ENCODE measurements at places on chromosomes 2 and 18.

GRCh38 chr2:180115675-180116074 lies 108.6 kb upstream of the CWC22 start:
- no peak for DNase-seq

DNA sequence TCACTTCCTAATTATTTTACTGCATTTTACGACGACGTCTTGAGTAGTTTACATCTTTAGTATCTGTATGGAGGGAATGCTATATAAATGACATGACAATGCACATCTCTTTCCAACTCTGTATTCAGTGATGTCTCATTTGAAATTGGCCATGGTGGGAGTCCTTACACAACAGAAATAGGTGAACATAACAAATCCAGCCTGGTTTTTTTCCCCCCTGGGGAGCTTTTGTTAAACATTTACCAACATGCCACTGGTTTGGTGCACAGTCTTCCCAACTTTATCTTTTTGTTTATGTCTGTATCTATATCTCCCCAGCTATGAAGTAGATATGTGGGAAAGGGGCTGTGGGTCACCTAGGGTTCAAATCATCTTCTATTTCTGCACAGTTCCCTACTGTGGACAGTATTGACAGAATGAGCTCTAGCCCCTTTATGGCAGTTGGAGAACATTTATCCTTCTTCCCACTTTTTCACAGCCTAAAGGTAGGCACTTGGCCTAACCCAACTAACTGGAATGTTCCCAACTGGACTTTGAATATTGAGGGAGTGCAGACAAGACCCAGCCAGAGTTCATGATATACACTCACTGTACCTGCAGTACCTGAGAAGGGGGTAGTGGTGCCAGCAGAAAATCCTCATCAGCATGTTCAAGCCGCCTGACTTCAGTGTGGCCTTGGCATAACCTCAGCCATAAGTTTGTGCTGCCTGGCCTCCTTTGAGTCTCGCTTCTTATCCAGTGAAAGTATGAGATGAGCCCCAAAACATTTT lies 5.7 kb upstream of the RTKN start:
- DNase-seq, result no peak

DNA sequence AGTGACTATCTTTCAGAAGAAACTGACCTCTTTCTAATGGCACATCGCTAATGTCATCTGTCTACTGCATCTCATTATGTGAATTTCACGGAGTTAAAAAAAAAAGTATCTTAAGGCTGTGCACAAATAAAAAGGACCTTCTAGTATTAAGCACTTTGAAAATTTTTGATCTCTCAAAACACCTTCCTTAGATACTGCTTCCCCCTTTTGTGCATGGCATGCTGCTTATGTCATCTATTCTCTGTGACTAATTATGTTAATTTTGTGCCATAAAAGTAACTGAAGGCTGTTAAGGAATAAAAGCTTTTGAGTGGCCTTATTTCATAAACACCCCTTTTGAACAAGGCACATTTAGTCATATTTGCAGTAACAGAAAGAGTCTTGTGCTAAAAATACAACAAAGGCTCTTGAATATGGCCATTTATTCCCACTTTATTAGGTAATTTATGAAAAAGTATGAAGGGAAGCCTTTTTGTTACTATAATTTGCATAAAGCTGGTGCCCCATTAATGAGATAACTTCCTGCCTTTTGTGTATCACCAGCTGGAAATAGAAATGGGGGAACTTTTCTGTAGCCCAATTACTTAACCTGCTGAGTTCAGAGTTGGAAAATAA lies 1412.0 kb upstream of the ZEB2 start:
- DNase-seq, result no peak

GRCh38 chr18:79597831-79598632 lies 81.6 kb upstream of the CTDP1 start:
- no peak for DNase-seq

DNA sequence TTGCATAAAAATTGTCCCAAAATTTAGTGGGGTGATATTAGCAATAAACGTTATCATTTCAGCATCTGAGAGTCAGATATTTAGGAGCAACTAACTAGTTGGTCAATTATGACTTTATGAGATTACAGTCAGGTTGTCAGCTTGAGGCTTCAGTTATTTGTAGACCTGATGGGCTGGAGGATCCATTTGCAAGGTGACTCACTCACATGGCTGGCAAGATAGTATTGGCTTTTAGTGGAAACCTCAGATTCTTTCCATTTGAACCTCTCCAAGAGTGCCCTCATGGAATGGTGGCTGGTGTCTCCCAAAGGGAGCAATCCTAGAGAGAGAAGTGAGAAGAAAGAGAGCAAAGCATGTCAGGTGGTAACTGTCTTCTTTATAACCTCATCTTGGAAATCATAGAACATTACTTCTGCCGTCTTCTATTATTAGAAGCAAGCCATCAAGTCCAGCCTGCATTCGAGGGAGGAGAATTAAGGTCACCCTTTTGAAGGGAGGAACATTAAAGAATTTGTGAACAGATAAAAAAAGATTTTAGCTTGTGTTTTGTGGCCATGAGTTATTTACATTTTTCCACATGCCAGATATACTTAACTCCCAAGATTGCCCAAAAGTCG lies 92.5 kb downstream of the HAUS1 start:
- DNase-seq, result no peak

GRCh38 chr2:143572421-143572820 lies 443.2 kb downstream of the ARHGAP15 start:
- no peak for DNase-seq

- DNase-seq, result no peak
Observed at GRCh38 chr2:28906821-28907220, 12.4 kb downstream of the WDR43 start.

DNA sequence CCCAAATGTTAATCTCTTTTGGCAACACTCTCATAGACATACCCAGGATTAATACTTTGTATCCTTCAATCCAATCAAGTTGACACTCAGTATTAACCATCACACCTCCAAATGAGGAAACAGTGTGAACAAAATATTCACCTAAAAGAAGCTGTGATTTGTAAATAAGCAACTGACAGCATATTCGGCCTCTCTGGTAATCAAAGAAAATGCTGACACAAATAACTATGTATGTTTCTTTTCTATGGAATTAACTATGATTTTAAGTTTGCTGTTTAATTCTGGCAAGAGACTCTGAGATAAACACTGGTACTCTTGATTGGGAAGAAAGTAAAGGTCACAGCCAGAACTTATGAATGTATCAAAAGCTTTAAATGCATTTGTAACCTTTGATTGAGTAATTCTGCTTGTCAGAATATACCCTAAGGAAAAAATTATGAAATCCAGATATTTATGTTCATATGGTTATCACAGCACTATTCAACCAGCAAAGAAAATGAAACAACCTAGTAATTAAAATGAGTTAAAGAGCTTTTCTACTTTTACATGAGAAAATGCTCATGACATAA lies 3.6 kb upstream of the GYPC start:
- no peak for DNase-seq

DNA sequence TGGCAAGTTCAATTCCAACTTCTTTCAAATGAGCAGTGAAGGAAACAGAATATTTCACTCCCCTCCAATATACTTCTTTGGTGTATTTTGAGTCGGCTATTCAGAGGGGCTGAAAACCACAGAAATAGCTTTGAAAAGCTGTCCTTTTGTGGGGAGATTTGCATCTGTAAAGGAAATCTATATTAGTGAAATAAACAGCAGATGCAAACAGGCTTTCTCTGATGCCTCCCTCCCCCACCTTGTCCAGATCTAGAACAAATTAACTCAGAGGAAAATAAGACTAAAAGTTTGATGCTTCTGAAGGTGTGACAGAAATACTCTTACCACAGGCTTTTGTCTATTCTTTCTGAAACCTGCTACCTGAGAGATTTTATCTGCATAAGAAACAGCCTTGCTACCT lies 808.5 kb downstream of the CPS1 start:
- no peak for DNase-seq

DNA sequence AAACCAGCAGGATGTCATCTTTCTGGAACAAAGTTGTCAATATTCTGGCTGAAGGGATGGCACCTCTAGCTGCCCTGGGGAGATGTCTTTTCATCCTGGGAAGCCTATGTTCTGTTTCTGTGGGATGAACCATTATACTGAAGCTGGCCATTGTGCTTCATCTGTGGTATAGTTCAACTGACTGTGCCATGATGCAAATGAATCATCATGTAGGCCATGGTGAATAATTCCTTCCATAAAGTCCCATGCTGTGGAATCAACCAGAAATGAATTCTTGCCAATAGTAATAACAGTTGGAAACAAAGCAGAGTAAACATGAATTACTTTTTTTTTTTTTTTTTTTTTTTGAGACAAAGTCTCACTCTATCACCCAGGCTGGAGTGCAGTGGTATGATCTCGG lies 64.1 kb upstream of the CNGA3 start:
- no peak for DNase-seq

DNA sequence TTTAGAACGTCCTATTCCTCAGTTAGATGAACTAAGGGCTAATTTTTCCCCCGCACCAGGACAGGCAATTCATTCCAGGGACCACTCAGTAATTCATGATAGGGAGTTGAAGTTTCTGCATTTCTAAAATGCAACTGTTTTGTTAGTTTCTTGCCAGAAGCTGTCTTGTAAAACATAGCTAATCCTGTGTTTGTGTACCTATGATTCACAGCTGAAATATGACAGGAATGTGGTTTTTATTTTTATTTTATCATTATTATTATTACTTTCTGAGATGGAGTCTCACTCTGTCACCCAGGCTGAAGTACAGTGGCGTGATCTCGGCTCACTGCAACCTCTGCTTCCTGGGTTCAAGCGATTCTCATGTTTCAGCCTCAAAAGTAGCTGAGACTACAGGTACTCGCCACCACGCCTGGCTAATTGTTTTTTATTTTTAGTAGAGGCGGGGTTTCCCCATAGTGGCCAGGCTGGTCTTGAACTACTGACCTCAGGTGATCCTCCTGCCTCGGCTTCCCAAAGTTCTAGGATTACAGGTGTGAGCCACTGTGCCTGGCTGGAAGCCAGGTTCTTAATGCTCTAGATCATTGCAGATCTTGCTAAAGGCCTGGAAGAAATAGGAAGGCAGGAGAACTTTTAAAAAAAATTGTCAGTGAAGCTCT lies 154.8 kb upstream of the FHL2 start:
- DNase-seq, result no peak

DNA sequence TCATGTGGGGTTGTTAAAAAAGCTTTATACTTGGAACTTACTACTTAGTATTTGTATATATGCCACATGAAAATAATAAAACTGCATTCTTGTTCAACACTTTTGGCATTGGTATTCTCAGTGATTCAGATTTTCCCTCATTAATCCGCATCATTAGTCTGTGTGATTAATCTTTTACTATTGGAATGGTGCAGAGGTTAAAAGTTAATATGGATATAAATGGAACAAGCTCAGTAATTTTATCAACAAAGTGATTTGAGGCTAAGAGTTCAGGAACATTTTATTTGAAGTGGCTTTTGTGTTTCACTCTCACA lies 45.4 kb upstream of the REG3G start:
- DNase-seq, result no peak

- DNase-seq, result no peak
Observed at GRCh38 chr2:46748735-46749531, 166.7 kb downstream of the MCFD2 start.

DNA sequence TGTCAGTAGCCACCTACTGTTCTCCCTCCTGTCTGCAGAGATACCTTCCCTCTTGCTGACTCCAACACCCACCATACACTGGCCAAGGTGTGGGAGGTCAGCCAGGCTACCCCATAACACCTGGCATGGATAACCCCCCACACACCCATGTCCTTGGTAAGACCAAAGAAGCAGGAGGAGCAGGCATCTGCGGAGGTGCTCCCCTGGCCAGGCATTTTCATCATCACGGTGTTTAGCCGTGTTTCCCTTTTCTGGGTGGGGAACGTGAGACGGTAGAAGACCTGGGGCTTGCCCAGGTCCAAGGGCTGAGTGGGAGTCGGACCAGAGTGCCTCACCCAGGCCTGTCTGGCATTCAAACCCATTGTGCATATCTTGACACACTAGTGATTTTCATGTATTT lies 150.3 kb downstream of the SMAD7 start:
- DNase-seq, result no peak

- no peak for DNase-seq
Observed at GRCh38 chr2:146246002-146246735, 1598.7 kb upstream of the ACVR2A start.

- DNase-seq, result no peak
Observed at GRCh38 chr2:235262750-235263149, 231.1 kb upstream of the AGAP1 start.

DNA sequence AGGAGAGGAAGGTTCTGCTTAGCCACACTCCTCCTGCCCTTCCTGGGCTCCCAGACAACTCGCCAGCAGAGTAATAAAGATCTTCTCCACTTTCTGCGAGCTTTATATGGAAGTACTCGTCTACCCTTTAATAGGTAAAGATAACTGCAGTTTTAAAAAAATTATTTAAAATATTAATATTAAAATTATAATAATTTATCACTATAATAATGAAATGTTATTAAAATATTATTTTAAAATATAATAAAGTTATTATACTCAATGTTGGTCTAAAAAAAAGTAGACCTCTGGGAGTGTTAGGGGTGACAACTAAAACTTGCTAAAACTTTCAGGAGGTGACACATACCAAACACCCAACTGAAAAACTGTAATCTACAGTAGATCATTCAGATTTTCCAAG lies 81.5 kb downstream of the RBM43 start:
- no peak for DNase-seq

DNA sequence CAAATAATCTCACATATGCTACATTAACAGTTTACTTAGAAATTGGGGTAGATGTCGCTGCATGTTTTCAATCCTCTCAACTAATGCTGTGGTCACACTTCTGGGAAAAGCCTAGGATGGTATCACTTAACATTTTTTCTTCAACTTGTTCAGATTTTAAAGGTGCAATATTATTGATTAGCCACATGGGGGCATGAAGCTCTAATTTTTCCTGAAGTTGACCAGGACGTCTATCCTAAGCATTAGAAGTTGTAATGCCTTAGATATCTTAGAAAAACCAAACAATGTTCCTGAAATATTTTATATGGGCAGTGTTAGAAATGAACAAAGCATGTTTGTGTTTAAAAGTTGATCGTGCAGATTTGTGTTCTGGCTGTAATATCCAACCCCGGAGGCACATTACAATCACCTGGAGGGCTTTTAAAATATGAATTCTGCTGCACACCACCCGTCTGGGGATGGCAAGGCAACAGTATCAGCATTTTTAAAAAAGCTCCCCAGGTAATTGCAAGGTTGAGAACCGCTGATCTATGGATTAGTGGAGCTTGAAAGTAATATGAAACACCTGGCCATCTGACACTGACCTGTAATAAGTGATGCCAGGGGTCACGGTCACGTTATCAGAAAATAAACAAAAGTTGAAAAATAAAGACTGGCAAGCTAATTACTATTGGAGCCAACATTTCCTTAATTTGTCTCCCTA lies 100.5 kb upstream of the LMAN1 start:
- no peak for DNase-seq

DNA sequence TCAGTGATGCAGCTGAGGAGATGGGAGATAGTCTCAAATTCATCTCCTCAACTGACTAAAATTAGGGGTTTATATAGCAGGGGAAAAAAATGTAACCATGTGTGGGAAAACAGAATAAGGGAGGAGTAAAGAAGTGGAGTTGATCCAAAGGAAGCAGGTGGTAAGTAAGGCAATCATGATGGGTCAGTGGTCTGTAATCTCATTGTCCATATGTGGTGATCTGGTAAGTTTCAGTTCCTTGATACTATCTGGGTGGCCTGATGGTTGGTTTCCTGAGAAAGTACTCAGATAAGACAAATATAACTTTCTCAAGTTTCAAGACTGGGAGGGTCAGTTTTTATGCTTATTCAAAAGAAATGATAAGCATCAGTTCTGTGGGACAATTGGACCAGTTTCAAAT lies 312.3 kb upstream of the KCNJ3 start:
- DNase-seq, result no peak

- DNase-seq, result no peak
Observed at GRCh38 chr2:234512884-234513669, 16.2 kb upstream of the ARL4C start.

Data from HuH-7.5 (cell line).